ENCODE measurements at places on chromosomes 11 and 22.

DNA sequence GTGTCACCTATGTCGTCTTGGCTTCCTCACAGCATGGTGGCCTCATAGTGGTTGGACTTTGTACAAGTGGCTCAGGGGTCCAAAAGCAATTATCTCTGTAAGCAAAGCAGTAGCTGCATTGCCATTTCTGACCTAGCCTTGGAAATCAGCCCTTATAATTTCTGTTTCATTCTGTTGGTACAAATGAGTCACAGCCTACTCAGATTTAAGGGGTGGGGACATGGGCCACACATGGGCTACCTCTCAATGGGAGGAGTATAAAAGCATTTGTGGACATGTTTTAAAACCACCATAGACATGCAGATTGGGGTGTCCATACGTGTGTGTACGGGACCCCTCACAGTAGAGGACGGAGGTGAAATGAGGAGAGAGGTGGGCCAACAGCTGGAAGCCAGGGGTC lies 41.6 kb downstream of the CHRDL2 start:
- DNase-seq, result no peak

DNA sequence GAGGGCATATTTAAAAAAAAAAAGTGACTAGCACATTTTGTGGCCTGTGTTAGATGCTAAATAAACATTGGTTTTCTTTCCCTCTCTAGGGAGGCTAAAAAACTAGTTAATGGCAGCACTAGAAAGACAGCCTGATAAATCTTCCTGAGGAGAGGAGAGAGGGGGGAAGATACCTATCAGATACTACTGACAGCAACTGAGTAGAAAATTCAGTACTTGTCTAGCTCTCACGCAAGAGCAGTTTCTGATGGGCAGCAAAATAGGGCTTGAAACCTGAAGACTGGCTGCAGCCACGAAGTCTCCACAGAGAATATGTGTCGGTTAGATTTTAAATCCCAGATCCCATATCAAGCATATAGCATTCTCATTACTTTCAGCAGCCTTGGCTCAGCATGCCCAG lies 388.2 kb downstream of the KCNA4 start:
- no peak for DNase-seq

DNA sequence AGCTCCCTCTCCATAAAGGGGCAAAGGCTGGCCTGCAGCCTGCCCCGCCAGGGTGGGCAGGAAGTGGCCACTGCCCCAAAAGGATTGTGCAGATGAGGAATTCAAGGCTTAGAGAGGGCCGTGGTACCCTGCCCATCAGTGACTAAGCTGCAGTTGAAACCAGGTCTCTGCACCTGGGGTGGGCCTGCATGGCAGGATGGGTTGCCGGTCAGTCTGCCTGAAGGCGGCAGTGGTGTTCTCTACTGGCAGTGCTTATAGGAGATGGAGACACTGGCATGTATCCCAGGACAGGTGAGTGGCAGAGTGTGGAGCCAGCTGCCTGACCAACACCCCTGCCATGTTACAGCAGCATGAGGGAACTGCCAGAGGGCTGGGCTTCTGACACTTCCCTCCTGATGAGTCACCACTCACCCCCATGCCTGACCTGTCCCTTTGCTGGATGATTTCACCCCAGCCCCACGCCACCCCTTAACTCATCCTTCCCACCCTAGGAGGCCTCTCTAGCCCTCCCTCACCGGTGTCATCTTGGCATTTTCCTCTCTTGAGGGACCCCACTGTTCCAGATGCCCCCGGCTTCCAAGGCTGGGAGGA lies 70.2 kb upstream of the LMO1 start:
- DNase-seq, result no peak

GRCh38 chr11:108872781-108873291 lies 208.0 kb downstream of the DDX10 start:
- no peak for DNase-seq

- no peak for DNase-seq
Observed at GRCh38 chr11:114060392-114061047, 1.0 kb downstream of the ZBTB16 start.

GRCh38 chr22:39946503-39947219 lies 13.5 kb upstream of the TMA7B start:
- DNase-seq, result no peak

GRCh38 chr11:12195768-12196167 lies 85.4 kb downstream of the MICAL2 start:
- no peak for DNase-seq

DNA sequence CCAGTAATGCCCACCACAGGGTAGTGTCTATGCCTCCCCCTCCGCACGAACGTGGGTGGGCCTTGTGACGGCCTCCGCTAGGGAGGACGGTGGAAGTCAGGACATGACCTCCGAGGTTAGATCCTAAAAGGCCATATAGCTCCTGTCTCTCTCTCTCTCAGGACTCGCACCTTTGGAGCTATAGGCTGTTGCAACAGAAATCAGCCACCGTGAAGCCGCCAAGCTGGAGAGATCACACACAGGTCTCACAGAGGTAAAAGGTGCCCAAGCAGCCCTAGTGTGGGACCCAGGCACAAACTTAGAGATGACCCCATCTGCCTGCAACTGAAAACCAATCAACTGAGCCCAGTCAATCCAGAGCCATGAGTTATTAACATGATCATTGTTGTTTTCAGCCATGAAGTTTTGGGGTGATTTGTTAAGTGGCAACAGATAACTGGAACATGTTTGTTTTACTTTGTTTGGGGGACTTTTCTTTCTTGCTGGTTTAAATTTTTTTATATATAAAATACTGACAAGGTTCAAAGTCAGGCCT lies 7.4 kb upstream of the NAP1L4 start:
- DNase-seq, result no peak

GRCh38 chr22:40224702-40225101 lies 47.0 kb downstream of the TNRC6B start:
- no peak for DNase-seq

- no peak for DNase-seq
Observed at GRCh38 chr11:65478388-65479183, 20.3 kb upstream of the MALAT1 start.

DNA sequence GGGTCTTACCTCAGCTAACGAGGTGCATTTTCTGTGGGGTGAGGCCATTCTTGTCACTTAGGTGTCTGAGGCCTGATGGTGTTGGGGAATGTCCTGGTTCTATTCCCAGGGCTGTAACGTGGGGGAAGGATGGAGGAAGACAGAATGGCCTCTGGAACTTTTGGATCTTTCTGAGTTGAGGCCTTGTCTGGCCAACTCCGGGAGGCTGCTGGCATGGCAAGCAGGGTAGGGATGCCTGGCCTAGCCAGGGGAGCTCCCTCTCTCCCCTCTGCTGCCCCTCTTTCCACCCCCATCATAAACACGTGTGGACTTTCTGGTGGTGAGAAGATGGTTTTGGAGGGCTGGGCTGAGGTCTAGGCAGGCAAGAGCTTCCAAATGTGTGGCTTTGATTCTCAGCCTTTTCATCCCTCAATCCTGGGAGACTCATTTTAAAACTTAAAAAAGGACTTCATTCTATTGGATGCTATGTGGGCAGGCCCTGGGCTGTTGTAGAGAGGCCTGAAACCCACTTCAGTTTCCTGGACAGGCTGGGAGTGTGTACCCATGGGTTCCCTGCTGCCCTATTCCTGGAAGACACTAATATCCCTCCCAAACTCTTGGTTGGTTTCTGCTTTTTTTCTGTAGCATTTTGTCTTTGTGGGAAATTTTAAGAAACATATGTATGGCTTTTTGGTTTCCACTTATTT lies 30.9 kb downstream of the ZBTB16 start:
- DNase-seq, result no peak

DNA sequence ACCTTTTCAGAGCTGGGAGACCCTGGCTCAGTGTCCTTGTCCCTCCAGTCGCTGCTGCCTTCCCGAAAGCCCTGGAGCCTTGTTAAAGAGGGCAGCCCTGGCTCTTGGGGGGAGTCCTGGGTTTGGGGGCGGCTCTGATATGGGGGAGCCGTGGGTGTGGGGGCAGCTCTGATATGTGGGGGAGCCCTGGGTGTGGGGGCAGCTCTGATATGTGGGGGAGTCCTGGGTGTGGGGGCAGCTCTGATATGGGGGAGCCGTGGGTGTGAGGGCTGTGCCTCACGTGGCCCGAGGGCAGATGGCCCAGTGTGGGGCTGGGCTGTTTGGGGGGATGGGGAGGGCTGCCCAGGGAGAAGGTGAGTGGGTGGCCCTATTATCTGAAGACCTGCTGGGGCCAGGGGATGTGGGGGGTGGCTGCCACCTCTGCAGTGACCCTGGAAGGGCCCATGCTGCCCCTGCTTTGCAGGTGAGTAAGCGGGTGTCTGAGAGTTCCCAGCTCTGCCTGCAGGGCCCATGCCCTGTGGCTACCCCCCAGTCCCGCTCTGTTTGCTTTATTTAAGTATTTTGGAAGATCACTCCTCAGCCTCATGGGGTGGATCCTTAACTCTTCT lies 30.9 kb upstream of the GRAMD4 start:
- DNase-seq, result no peak

- no peak for DNase-seq
Observed at GRCh38 chr22:42301077-42301741, 30.8 kb upstream of the TCF20 start.

GRCh38 chr11:134880788-134881187 lies 468.7 kb upstream of the B3GAT1 start:
- no peak for DNase-seq

GRCh38 chr22:44423556-44424358 lies 74.3 kb downstream of the RTL6 start:
- no peak for DNase-seq

DNA sequence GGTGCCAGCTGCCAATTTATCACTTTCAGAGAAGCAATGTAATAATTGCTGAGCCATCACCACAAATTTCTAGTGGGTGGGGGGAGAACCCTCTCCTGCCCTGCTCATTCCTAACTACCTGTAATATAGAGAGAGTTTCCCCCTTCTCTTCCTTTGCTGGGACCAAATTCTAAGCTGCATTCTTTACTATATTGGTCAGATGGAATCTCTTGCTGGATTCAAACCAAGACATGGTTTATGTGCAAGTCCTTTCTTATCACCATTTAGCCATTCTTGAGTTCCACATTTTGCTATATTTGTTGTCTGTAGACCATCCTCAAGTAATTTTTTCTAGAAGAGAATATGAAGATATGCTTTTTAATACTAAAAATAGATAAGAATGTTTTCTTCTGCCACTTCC lies 452.1 kb downstream of the MN1 start:
- no peak for DNase-seq

- DNase-seq, result no peak
Observed at GRCh38 chr11:120339394-120339890, 3.2 kb downstream of the ARHGEF12 start.

- DNase-seq, result no peak
Observed at GRCh38 chr22:32208681-32209080, 3.8 kb upstream of the RFPL2 start.

DNA sequence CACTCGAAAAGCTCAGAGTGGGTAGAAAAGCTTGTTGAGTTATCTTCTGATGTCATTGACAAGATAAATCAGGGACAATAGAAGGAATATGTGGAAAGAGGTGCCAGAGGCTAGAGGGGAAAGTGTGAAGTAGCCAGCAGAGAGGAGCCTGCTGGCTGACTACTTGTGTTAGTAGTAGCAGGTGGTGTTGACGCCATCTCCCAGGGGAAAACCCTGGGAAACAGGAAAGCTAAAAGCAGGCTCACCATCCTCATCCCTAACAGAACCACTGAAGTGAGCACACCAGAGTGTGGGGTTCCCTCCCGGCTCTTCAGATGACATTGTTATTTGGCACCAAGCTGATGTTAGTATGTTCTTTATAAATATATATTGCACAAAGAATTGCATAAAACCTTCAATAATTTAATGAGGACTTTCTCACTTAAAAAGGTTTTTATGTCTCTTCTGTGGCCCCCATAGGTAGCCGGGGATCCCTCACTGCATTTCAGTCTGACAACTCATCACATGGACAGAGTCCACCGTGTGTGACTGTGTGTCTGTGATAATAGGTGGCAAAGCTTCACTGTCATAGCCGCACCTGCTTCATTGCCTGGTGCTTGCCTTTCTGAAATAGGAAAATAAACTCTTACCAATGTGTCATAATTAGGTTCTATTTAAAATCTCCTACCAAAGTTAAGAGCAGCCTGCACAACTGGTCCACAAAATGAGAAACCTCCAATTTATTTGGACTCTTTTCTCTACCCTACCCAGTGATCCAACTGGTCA lies 63.2 kb upstream of the TOP3B start:
- DNase-seq, result no peak

- no peak for DNase-seq
Observed at GRCh38 chr22:38941488-38941987, 15.9 kb upstream of the APOBEC3A start.

DNA sequence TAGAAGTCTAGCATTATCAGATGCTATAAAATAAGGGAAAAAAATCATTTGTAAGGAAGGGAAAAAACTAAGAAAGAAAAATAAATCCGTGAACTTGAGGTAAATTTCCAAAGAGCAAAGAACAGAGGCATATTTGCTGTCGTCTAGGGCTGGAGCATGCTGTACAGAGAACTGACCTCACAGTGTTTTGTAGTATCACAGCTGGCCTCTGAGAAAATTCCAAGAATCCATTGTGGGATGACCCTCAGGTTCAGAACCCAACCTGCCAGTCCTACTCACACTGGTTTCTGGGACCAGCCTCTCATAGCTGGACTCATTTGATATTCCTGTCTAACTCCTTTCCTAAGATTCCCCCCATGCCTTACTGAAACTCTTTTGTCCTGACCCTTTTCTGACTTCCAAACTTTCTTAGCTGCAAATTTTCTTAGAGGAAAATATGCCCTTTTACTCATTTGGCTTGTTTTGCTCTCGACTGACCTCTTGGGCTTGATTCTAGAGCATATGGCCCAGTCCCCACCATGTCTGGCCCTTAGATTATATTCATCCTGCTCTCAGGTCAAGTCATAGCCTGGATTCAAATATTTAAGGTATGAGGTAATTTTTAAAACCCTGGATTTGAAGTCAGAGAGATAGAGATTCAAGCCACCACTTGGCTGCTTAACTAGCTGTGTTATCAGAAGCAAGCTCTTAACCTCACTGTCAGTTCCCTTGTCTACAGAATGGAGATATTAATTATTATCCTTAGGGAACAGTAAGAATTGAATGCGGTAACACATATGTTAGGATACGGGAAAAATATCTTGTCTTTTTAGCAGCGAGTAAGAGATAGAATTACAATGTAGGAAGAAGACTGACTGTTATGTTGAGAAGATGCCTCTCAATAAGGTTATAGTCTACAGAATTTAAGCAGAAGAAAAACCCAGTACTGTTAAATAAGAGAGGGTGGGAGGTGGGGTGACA lies 89.7 kb upstream of the KCNA4 start:
- DNase-seq, result no peak

GRCh38 chr11:91904792-91905785 lies 319.5 kb upstream of the FAT3 start:
- DNase-seq, result no peak

GRCh38 chr11:94694309-94695060 lies 73.7 kb upstream of the AMOTL1 start:
- no peak for DNase-seq

DNA sequence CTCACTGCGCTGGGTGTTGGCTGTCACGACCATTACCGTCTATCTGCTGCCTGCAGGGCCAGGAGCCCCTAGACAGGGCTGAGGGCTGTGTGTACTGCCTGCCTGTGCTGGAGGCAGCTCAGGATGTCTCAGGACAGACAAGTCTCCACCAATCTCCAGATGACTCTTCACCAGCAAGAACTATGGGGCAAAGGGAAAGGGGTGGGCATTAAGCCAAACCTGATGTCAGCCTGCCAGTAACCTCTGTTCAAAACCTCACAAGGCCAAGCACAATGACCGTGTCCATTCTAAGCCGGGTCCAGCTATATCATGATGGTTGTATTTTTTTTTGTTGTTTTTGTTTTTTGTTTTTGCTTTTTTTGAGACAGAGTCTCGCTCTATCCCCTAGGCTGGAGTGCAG lies 31.6 kb downstream of the MAFF start:
- DNase-seq, result no peak

GRCh38 chr11:45931739-45932138 lies 9.3 kb downstream of the LARGE2 start:
- no peak for DNase-seq

All from non-pigmented ciliary epithelial cell (primary cell).